ENCODE measurements at places on chromosomes 12 and 14.
A peak's percentile ranks its signal among the peaks of the same experiment; 100 is the strongest.

- DNase-seq, result peak; percentile 82
Measured at GRCh38 chr14:103329401-103330347, 4.4 kb upstream of the EIF5 start.

GRCh38 chr14:100706200-100706599 is 20.5 kb upstream of the DLK1 start:
- no peak for DNase-seq

DNA sequence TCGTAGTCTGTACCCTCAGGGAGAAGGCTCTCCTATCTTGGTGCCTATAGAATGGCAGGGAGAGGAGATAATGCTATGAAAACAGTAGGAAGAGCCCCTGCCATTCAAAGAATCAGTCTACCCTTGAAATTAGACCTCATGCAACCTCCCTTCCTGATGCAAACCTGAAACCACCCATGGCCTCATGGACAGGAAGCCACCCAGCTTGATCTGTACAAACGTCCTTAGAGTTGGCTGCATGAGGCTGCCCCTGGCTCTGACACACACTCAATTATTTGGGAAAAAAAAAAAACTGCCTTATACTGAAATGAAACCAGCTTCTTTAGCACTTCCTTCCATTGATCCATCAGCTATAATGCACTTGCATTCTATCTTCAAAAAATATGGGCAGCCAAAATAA is 116.6 kb upstream of the BCL2L14 start:
- DNase-seq, result no peak

DNA sequence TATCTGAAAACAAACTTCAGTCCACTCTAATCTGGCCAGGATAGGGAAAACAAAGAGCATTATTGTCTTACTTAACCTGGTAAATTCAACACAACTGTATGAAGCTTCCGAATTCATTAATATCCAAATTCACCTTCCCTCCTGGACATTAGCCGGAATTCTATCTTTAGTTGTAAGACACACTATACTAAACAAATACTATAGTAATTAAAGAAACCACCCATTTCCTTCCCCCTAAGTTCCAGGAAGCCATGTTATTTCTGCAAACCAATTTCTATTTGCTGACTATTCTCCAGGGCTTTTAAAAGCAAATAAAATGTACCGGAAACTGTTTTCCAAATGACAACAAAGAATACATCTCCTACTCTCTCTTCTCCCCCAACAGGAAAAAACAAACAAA is 122.7 kb upstream of the MDM1 start:
- DNase-seq, result no peak

DNA sequence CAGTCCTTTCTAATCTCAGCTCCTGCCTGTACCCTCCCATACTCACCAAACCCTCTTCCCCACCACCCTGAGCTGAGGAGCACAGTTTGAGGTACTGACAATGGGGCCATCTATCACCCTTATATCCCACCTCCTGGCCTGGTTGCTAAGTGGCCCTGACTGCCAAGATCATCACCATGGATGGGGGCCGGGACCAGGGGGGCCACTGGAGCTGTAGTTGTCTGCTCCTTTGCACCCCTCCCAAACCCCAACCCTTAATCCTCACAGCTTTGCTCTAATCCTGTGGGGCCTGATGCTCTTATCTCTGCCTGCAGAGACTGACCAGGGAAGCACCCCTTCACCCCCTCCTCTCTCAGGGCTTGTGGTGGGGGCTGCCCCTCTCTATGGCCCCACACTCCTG is 395 bp upstream of the GNB3 start:
- no peak for DNase-seq

- no peak for DNase-seq
Measured at GRCh38 chr12:91274916-91275315, 92.3 kb upstream of the DCN start.

DNA sequence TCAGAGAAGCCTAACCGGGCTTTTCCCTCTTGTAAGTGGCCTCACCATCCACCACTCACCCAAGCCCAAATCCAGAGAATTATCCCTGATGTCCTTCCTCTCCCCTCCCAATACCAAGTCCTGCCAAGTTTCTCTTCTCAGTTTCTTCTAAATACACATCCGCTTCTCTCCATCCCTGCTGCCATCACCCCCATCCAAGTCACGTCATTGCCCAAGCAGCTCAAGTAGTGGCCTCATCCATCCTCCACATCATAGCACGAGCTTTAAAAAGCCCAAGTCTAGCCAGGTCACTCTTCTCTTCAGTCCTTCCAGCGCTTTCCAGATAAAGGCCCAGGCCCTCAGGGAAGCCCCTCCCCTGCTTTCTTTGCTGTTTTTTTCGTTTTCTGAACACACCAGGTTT is 25.4 kb downstream of the IL31 start:
- DNase-seq, result no peak

- peak; percentile 41 for DNase-seq
Measured at GRCh38 chr12:116708826-116709756, 28.8 kb downstream of the SPRING1 start.

DNA sequence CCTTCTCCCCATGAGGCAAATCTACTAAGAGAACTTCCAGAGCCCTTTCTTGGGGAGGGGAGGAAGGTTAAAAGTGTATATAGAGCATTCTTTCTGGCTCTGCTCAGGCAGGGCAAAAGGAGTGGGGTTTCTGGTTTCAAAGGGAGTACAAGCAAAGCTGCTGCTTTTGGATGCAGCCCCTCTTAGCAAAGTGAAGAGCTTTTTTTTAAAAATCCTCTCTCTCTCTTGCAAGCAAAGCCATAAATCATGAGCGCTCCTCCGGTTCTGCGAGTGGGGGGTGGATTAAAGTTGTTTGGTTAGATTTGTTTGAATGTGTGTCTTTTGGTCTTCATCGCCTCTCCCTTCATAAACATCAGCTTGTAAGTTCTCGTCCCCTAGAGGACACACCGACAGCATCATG is 546.6 kb upstream of the TBX3 start:
- DNase-seq, result no peak

DNA sequence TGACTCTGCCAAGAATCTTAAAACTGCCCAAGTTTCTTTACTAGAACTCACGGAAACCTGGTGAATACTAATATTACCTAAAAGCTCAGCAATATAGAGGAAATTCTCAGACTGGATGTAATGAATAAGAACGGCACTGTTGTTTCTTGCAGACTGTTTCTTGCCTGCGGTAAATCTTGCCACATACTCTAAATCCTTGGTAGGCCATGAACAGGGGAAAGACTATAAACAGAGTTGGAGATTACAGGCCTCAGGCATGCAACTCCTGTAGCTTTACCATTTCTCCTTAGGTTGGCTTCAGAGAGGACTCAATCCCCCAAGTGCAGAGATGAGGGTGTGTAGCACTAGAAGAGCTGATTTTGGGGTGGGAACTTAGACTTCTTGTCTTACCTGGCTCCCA is 1.1 kb downstream of the ALDH6A1 start:
- no peak for DNase-seq

DNA sequence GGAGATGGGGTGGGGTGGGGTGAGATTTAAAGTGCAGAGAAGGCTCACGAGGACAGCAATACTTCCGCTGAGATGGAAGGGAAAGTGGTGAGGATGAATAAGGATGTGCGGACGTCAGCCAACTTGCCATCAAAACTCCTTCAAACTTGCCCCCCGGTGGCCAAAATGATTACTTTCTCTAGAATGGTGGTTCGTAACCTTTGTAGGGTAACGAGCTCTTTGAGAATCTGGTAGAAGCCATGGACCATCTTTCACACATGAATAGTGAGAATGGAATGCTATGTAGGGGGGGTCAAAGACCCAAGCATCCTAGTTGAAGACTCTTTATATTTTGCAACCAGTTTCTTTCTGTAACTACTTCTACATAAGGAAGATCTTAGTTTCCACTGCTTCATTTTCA is 245.9 kb upstream of the DDHD1 start:
- no peak for DNase-seq

DNA sequence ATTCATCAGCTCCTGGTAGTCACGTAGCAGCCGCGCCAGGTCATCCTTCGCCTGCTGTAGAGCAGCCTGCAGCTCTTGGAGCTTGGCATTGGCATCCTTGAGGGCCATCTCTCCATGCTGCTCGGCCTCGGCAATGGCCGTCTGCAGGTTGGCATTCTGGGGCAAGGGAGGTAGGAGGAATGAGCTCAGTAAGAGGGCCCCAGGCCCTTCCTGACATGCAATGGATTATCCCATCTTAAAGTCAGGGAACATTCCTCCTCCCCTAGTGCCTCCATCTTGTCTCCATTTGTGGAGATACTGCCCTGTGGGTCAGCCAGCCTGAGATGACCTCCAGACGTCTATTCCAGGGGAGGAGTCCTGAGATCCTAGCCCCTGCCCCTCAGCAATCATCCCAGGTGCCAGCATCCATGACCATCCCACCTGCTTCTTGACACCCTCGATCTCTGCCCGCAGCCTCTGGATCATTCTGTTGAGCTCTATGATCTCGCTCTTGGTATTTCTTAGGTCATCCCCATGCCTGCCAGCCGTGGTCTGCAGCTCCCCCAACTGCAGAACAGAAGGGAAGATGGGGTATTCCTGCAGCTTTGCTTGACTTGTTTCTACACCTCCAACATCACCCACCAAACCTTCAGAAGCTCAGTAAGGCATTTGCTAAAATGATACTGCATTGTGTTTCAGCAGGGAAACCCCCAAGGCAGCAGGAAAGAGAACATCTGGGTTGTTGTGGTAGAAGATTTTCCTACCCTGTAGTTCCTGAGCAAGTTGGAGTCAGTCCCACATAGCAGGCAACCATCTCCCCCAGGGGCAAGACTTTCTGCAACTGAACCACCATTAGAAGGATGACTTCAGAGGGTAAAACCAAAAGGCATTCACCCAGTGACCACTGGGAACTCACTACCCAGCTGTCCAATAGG is 4.4 kb downstream of the KRT3 start:
- DNase-seq, result no peak

GRCh38 chr12:109284392-109284791 is 24.7 kb downstream of the FOXN4 start:
- no peak for DNase-seq

DNA sequence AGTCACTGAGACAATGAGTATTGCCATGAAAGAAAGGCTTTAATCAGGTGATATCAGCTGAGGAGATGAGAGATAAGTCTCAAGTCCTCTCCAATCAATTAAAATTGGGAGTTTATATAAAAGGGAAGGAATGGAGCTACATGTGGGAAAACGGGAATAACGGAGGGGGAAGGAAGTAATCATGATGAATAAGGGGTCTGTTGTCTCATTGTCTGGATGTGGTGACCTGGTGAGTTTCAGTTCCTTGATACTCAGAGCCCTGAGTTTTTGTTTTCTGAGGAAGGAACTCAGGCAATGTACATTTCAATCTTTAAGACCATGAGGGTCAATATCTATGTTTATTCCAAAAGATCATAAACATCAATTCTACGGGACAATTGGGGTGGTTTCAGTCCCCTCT is 198.8 kb downstream of the KITLG start:
- DNase-seq, result peak; percentile 7

GRCh38 chr14:104982548-104983230 is 2.9 kb upstream of the CLBA1 start:
- no peak for DNase-seq

DNA sequence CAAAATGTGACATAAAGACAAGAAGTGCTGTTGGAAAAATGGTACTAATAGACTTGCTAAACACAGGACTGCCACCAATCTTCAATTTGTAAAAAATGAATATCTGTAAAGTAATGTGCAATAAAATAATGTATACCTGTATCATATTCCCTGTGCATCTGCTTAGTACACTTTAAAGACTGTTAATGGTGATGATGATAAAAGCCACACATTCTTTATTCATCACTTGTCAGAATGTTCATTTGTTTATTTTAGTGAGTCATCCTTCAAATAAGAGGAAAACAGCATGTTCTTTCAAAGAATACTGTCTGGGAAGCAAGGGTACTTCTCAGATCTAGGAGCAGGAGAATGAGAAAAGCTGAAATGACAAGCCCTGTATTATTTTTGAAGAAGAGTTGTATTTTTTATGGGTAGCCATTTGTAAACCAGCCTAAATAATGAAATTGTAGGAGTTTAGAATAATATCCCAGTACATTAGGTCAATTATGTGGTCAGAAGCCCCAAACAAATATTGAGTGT is 78.3 kb upstream of the PSMA6 start:
- no peak for DNase-seq

DNA sequence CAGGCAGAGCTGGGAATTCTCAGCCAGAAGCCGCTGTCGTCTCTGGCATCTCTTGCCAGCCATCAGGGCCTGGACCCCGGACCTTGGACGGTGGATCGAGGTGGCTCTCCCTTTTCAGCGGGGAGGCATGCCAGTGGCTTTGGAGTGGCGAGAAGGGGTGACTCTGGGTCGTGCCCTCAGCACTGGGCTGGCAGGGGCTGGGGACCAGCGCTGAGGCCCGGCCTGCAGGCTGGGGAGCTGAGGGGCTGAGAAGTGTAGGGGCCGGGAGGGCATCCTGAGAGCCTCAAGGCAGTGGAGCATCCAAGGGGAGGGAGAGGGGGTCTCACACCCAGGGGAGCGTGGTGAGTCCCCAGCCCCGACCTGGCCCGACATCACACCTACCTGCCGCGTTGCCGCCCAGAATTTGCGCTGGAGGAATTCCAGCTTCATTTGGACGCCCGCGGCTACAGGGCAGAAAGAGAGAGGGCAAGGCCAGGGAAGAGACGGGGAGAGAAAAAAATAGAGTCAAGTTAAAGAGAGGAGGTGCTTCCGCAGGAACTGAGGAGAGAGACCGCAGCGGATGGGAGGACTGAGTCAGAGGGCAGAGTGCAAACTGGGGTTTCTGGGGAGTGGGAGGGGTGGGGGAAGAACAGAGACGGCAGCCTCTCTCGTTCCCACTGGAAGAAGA is 9.0 kb upstream of the LRTM2 start:
- DNase-seq, result peak; percentile 88

- no peak for DNase-seq
Measured at GRCh38 chr12:32214723-32215122, 108.1 kb downstream of the BICD1 start.

GRCh38 chr12:104345234-104346066 is 41.9 kb downstream of the EID3 start:
- DNase-seq, result no peak

- no peak for DNase-seq
Measured at GRCh38 chr12:53344487-53344823, 8.3 kb upstream of the SP7 start.

DNA sequence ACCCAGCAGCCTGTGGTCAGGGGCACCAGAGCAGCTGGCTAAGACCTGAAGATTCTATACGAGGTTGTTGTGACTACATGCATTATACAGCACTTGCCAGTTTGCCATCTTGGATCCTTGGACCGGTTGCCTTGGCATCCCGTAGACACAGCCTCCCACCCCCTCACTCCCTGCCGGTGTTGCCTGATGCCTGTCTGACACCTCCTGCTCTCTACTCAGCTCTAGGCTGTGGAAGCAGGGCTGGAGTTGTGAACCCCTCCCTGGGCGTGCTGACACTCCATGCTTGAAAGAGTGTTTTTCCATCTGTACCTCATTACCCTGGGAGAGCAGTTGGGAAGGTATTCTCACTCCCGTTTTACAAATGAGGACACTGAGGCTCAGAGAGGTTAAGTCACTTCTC is 2.5 kb downstream of the CHGA start:
- no peak for DNase-seq

- DNase-seq, result no peak
Measured at GRCh38 chr12:71558445-71558844, 105.2 kb downstream of the ZFC3H1 start.

DNA sequence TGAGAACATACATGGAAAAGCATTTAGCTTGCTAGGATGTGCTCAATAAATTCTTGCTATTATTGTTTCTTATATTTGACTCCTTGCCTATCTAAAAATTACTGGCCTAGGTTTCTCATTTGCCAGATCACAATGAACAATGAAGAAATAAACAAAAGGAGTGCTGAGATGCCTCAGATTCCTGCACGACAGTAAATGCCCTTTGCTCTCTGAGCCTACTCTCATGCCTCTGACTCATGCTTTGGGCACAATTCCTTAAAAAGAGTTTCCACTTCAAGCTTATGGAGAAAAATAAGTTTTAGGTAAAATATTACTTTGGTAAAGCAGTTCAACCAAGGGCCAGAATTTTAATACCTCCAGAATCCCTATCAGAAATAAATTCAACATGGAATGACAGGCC is 30.9 kb downstream of the GRIN2B start:
- DNase-seq, result no peak
